ENCODE measurements at places on chromosomes 4 and X.

GRCh38 chr4:93825551-93826216 is 2.9 kb upstream of the ATOH1 start:
- no peak for DNase-seq

DNA sequence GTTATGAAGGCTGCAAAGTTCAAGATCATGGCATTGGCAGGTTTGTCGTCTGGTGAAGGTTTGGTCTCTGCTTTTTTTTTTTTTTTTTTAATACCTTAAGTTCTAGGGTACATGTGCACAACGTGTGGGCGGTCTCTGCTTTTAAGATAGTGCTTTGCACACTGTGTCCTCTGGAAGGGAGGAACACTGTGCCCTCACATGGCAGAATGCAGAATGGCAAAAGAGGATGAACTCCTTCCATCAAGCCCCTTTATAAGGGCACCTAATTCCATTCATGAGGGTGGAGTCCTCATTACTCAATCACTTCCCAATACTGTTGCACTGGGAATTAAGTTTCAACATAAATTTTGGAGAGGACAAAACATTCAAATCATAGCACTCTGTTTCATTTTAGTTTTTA is 101.4 kb downstream of the GLRA2 start:
- no peak for DNase-seq

DNA sequence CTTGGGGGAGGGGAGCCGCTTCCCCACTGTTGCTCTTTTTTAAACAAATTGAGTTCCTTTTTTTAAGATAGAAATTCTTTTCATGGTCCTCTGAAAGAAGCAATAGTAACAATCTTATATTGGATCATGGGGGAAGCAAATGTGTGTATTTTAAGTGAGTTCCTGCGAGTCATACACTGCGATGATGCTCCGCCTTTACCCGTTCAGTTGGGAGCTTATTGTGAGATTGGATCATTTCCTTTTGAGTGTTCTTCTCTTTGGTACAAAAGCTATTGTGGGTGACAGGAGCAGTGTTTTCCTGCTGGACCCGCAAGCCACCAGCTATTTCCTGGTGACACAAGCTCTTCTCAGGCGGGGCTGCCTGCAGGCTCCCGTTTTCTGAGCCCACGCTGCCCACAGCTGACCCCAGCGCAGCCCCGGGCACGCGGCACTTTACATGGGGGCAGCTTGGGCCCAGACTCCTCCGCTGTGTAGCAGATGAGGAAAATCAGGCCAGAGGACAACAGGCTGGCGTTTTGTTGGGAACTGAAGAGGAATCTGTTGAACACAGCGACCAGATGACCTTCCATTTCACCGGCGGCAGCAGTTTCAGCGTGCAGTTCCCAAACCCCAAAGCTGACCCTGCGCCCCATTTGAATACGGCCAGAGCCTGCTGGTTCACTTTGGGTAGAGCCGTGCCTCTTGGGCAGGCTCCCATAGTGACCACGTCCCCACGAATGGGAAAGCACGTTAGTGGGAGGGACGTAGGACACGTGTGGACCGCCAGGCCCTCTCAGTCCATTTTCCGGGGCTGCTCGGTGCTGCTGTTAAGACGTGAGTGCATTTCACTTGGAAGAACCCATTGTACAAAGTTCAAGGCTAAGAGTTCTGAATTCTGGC is 12.2 kb downstream of the TADA2B start:
- DNase-seq = no peak

DNA sequence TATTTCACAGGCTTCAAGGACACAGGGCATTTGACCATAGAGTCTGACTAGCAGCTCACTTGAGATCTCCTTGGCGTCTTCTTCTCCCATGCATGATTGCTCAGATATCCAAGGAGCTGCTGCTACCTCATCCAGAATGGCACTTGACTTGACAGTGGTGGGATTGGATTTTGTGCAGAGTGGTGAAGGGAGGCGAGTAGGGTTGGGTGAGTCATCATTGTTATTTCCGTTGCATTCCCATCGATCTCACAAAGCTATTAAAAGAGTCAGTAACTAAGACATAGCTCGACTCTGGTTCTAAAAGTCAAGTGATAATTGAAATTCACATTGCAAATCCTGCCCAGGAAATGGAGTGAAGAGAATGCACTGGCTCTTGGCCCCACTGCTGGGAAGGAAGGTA is 27.7 kb downstream of the NHSL2 start:
- peak; percentile 14 for DNase-seq

GRCh38 chr4:78250500-78250899 is 193.4 kb downstream of the FRAS1 start:
- DNase-seq = no peak

DNA sequence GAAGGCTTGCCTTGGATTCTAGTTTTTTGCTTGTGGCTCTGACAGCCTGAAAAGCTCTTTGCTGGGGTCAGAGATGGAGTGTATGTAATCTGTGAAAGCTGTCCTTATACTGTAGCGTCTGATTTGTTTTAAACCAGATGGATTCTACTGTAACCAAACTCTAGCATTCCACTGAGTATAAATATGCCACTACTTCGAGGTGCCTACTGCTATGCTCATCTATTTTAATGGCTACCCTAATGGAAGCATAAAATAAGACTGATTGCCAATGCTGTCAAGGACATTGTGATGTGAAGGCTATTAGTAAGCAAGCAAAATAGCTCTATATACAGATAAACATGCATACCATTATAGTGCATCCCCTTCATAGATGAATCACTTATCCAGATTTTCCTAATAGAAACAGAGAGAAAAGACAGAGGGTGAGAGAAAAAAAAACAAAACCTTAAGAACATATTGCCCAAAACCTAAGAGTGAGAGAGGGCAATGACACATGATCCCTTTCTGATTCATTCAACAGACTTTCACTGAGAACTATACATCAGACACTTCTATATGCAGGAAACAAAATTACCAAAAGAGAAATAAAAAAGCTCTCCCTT is 1025.8 kb upstream of the LCORL start:
- DNase-seq = no peak

- DNase-seq = no peak
These were observed 232.3 kb downstream of the PTTG2 start for GRCh38 chr4:38192516-38192915.

DNA sequence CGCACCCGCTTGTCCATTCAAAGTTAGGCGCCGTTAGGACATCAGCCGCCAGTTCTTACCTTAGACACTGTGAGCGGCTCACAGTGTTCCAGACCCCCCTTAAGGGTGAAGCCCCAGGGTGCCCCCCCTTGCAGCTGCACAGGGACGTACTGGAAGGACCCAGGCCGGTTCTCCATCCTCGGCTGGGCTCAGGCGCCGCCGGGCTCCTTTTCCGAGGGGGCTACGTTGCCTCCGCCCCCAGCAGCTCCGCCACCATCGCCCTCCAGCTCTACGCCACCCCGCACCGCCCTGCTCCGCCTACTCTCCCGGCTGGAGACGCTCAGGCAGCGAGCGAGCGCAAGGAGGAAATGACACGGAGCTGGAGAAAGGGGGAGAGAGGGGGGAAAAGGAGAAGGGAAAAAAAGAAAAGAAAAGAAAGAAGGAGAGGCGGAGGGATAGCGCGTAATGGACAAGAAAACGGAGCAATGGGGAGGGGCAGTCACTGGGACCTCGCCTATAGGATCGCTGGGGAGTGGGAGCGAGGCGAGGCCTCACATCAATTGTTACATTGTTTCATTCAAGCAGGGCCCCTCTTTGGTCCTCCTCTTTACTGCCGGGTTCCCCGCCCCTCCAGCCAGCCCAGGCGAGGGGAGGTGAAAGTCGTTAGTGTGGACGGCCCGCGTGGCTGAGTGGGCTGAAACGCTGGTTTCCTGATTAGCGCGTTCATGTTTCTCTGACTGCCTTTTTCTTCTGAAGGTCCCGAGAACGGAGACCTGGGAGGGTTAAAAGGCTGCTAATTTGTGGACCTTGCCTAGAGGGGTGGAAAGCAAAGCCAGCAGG is at the start of gene SHROOM4:
TSS of gene SHROOM4 (minus strand) at position 352 of the 819 bp plus-strand sequence. CDS start at position 176, 176 bp downstream.
- DNase-seq = peak; percentile 67

GRCh38 chr4:85932500-85933290 is 427.2 kb downstream of the MAPK10 start:
- DNase-seq = peak; percentile 42

GRCh38 chrX:2692221-2693112 is 1.4 kb downstream of the CD99 start:
- peak; percentile 61 for DNase-seq

DNA sequence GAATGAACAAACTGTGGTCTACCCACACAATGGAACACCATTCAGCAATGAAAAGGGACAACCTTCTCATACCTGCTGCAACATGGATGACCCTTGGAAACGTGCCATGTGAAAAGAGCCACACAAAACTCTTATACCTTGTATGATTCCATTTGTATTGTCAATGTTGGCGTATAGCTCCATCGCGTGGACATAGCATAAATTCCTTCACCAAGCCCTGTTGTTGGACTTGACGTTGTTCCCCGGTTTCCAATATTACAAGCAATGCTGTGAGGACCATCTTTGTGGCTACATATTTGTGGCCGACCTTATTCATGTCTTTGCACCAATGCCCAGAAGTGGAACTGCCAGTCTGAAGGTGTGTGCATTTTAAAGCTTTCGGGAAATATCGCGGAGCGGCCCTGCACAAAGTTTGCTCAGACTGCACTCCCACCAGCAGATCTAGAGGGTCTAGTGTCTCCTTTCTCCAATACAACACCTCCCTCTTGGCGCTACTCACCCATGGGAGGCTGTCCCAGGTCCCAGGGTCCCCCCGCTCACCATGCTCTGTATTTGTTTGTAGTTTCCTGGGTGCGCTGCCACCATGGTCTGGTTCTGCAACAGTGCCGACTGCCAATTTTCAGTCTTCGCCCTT is at the start of gene CLDN34:
TSS of gene CLDN34 (plus strand) at position 584 of the 634 bp plus-strand sequence. CDS start at position 584, 0 bp downstream.
- DNase-seq = no peak

DNA sequence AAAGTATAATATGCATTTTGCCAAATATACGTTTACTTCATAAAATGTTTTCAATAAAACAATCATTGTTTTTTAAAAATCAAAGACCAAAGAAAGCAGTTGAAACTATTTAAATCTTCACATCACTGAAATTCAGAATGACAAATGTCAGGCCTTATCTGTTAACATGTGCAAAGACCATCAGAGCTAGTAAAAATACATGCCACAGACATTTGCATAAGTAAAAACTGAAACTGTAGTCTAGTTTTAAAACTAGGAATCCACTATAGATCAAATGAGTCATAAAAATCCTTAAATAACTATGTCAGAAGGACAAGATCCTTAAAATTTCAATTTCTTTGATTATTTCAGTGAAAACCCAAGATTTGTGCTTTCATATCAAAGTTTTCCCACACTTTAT is 24.8 kb downstream of the KLHL15 start:
- no peak for DNase-seq

- peak; percentile 66 for DNase-seq
These were observed 19.0 kb downstream of the TMEM47 start for GRCh38 chrX:34638116-34638515.

DNA sequence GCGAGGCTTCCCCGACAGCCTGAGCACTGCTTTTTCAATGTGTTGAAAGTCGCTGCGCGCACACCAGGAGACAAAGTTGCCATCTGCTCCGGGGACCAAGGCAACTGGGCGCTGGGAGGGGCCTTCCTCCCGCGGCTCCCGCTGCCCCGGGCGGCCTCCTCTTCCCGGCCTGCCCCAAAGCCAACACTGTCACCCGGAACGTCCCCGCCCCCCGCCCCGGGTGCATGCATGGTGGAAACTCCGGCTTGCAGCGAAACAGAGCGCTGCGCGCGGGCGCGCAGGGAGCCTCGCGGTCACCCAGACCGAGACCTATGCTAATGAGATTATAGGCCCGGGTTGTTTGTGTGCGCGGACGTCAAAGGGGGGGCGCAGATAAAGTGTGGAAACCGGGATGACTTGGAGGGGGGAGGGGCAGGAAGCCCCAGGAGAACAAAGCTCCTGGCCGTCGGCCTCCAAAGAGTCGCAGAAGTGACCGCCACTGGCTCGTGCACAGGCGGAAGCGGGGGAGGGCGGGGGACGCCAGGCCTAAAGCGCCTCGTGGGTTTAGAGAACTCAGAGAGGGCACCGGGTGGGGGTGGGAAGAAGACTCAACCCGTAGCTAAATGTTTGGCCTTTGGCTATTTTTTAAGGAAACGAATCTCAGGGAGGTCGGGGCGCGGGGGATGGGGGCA is 88.8 kb downstream of the BCOR start:
- peak; percentile 9 for DNase-seq

- peak; percentile 96 for DNase-seq
These were observed 90.8 kb downstream of the IRF2 start for GRCh38 chr4:184383497-184384055.

- no peak for DNase-seq
These were observed 190.6 kb upstream of the RBPJ start for GRCh38 chr4:26130173-26130572.

- no peak for DNase-seq
These were observed 761.4 kb downstream of the CCSER1 start for GRCh38 chr4:90888571-90888970.

- DNase-seq = no peak
These were observed 984.4 kb downstream of the RAB28 start for GRCh38 chr4:12499693-12500092.

- peak; percentile 55 for DNase-seq
These were observed at the start of gene MAOA for GRCh38 chrX:43656005-43656494. Gene MAOA (plus strand): TSS chrX:43656299. CDS start chrX:43656342, 43 bp downstream.

GRCh38 chr4:39169426-39169825 is 12.9 kb upstream of the WDR19 start:
- DNase-seq = no peak

DNA sequence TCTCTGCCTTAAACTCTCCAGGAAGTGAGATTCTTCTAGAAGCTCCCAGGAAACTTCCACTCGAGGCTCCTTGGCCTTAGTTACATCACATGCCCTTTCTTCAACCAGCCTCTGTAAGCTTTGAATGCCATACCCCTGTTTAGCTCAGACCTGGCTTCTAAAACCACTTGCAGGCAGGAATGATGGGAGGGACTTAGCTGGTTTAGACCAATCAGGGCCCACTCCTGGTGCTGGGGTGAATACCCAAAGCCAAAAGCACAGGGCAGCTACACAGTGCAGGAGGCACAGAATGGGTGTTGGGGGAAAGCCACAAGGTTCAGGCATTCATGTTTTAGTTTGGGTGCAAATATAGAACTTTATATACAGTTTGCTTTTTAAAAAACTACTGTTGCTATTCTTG is 296.2 kb downstream of the FRMPD4 start:
- no peak for DNase-seq

Measured in fibroblast of pulmonary artery (primary cell).